ENCODE measurements at places on chromosomes 12 and 14.

- DNase-seq: no peak
Measured at GRCh38 chr14:92848887-92849286, 54.8 kb downstream of the GOLGA5 start.

GRCh38 chr14:47917344-47917954, 242.0 kb upstream of the MDGA2 start:
- no peak for DNase-seq

GRCh38 chr12:131279281-131279921, 325.7 kb downstream of the ADGRD1 start:
- DNase-seq: no peak

DNA sequence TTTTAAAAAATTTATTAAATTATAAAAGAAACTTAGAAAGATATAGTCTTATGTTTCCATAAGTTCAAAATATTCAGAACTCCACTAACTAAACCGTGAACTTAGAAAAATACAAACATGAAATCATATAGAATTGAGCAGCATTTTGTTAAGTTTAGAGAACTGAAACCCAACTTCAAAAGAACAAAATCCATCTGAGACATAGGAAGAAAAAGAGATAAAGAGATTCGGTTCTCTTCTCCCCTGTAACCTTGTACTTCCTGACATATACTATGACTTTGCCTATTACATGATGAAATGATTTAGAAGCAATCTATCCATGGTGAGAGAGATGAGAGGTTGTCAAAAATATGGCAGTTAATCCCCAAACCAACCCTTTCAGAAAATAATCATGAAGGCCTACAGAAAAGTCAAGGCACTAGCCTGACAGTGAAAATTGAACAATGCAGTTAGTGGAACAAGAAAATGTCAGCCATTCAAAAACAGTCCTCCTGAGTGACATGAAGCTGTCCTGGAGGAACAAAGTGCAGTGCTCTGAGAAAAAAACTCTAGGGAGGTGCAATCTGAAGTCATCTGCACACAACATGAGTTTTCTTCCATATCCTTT, 44.0 kb downstream of the C12orf50 start:
- DNase-seq: no peak

DNA sequence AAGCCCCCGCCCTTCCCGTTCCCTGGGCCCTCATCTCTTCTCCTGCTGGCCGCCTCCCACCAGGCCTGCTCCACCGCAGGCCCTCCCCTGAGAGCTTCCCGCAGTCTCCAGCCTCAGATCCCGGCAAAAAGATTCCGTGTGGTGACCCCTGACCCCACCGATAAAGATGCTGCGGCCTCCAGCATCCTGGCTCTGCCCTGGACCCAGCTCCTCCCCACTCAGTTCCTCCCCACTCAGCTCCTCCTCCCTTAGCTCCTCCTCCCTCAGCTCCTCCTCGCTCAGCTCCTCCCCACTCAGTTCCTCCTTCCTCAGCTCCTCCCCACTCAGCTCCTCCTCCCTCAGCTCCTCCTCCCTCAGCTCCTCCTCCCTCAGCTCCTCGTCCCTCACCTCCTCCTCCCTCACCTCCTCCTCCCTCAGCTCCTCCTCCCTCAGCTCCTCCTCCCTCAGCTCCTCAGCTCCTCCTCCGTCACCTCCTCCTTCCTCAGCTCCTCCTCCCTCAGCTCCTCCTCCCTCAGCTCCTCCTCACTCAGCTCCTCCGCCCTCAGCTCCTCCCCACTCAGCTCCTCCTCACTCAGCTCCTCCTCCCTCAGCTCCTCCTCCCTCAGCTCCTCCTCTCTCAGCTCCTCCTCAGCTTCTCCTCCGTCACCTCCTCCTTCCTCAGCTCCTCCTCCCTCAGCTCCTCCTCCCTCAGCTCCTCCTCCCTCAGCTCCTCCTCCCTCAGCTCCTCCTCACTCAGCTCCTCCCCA, 17.0 kb downstream of the NOC4L start:
- no peak for DNase-seq

DNA sequence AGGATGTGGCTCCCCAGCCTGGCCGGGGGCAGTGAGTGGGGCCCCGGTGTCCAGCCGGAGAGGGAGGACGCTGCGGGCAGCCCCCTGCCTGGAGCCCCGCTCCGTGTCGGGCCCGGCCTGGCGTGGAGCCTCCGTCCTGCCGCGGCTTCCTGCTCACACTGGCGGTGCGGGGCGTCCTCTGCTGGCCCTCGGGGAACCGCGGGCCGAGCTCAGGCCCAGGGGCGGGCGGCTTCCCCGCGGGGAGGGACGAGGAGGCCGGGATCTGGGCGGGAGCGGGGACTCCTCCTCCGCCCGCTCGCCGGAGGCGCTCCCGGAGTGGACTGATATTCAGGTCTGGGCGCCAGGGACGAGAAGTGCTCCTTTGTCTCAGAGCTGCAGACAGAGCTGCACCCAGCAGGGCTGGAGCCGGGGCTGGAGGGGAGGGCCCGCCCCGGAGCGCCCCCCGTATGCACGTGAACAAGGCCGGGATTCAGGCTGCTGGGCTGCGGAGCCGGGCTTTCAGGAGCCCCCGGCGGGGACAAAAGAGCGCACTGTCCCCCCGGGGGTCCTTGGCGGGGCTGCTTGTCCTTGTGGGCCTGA, 2.2 kb downstream of the MMP17 start:
- peak; percentile 42 for DNase-seq

DNA sequence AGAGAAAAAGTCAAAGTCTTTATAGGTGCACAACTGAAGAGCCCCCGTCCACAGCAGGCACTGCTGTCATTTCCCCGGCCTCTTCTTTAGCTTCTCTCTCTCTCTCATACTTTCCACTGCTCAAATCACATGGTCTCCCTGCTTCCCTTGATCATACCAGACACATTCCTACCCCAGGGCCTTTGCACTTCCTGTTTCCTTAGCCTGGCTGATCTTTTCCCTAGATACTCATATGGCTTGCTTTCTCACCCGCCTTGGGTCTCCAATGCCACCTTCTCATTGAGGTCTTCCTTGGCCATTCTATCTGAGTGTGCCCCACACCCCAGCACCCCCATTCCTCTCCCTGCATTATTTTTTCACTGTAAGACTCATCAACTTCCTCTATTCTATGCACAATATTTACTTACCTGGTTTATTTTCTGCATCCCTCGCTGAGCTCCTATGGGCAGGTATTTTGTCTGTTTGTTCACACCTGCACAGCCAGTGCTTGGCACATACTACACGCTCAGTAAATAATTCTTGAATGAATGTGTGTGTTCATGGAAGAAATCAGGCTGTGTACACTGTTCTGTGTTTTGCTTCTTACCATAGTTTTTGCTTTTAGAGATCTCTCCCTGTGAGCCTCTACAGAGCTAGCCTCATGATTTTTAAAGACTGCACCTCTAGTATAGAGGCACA, 31.9 kb downstream of the SERPINA1 start:
- DNase-seq: no peak

GRCh38 chr12:20183563-20183962, 184.8 kb upstream of the PDE3A start:
- DNase-seq: no peak

GRCh38 chr14:69321601-69322330, 61.8 kb downstream of the GALNT16 start:
- no peak for DNase-seq

- DNase-seq: no peak
Measured at GRCh38 chr12:3667485-3667884, 85.4 kb downstream of the CRACR2A start.

GRCh38 chr12:89848732-89849131, 140.1 kb upstream of the ATP2B1 start:
- DNase-seq: no peak
